Ovary (tissue), 10 donors: ENCODE measurements at places on chromosomes 16 and 17. TPM values are rescaled to one million over a fixed set of nuclear protein-coding genes. Genes with fewer than 3 reads are reported as not detected.

CD2BP2 gene
- total RNA-seq, result 64.7 TPM

ITGA2B gene
- 2.4 TPM for total RNA-seq

DNA sequence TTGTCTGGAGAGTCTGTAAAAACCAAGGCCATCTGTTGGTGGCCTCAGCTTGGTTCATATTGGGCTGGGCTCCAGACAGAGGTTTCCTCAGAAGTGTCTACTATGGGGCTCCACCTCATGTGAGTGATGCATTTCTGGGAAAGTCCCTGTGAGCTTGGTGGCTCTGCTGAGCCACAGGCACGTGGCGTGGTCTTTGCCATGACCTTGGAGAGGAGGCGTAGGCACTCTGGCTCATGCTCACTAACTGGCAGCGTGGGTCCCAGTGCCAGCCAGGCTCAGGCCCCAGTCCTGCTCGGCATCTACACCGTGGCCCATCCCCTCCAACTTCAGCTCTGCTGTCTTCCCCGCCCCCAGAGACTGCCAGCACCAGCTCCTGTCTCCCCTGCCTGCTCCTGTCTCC, 10.7 kb upstream of the SMTNL2 start:
- no peak overlapping the region for H3K27ac ChIP-seq
- DNase-seq, result no peak
- H3K4me3 ChIP-seq, result no peak overlapping the region
- H3K4me1 ChIP-seq, result no peaks in the 10 kb centered on the region

DNA sequence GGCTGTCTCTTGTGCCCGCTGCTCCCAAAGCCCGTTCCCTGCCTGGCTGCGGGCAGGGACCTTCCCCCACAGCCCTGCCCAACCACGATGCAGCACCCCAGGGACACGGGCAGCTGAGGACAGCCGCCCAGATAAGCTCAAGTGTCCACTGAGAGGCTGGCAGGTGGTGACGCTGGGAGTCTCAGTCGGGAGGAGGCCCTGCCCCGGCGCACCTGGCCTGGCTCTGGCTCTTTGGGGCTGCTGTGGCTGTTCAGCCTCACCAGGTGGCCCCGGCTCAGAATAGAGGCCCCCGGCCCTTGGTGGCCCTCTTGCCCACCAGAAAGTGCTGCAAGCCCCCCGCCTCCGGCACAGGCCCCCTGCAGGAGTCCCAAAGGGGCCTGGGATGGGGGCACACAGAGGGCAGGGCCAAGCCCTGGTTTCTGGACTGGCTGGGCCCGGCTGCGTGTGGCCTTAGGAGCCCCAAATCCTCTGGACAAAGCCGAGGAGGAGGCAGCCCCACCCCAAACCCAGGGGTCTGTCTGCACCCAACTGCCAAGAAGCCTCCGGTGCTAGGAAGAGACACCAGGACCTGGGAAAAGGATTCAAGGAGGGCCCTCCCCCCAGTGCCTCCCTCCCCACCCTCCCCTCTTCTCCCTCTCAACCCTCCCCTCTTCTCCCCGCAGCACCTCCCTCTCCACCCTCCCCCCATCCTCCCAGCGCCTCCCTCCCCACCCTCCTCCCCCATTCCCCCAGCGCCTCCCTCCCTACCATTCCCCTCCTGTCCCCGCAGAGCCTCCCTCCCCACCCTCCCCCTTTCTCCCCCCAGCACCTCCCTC, 5.3 kb downstream of the NTHL1 start:
- H3K27ac ChIP-seq, result peak overlapping the region; percentile 75
- H3K36me3 ChIP-seq, result no peaks in the 10 kb centered on the region
- H3K4me1 ChIP-seq, result peaks cover 43% of the 10 kb centered on the region

DNA sequence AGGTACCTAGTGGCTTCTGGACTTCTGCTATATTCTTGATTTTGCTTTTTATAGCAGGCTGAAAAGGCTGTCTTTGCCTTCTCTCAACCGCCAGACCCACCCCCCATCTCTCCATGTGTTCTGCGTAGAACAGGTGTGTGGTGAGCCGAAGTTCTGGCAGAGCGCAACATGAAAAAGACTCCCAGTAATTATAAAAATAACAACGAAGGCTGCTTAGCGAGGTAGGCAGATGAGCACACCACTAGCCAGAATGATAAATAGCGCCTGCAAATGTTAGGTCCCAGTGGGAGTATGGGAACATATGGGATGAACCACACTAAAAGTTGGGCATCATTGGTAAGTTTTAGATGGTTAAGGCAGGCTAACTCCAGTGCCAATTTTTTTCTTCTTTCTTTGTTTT, 14.0 kb upstream of the RBFOX1 start:
- H3K36me3 ChIP-seq, result no peaks in the 10 kb centered on the region
- no peak overlapping the region for H3K27ac ChIP-seq
- DNase-seq, result no peak
- no peaks in the 10 kb centered on the region for H3K27me3 ChIP-seq
- no peaks in the 10 kb centered on the region for H3K4me1 ChIP-seq

DNA sequence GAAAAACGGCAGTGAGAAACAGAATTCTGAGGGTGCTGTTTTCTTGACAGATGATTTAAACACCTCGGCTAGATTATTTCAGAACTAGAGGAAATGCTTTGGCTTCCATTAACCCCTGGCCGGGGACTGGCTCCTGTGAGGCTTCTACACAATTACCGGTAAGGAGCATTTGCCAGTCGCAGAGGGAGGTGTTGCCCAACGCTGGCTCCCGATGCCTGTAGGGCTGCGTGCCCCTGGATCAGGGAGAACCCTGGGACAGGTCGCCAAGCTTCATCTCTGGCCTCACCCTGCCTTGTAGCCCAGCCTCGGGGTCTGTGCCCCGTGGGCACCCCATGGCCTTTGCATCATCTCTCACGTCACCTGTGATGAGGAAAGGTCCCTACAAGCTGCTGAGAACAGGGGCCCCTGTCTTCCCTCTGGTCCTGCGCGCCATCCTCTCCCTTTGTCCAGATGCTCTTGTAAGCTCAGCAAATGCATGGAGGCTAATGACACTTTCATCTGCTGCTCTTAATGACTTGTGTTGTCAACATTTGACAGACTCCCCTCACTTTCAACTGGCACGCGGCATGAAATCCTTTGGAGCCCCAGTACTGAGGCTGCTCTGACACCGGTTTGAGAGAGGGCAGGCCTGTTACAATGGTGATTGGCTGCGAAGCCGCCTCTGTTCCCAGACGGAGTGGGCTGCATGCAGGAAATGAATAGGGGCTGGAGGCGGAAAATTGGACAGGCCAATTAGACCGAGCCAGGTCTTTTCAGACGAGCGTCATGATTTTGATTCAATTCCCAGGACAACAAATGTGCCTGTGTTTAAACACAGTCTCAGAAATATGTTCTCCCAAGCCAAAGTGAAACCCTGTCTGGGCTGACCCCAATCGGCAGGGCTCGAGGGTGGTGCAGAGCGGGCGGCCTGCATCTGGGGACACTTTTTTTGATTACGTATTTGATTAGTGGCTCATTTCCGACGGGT, 85.5 kb upstream of the DOC2B start:
- no peak overlapping the region for H3K4me3 ChIP-seq
- H3K36me3 ChIP-seq, result no peaks in the 10 kb centered on the region
- H3K27ac ChIP-seq, result no peak overlapping the region
- no peaks in the 10 kb centered on the region for H3K27me3 ChIP-seq

- H3K36me3 ChIP-seq, result no peaks in the 10 kb centered on the region
- no peaks in the 10 kb centered on the region for H3K27me3 ChIP-seq
These were observed 105.5 kb upstream of the AXIN2 start for GRCh38 chr17:65666876-65667321.

DNA sequence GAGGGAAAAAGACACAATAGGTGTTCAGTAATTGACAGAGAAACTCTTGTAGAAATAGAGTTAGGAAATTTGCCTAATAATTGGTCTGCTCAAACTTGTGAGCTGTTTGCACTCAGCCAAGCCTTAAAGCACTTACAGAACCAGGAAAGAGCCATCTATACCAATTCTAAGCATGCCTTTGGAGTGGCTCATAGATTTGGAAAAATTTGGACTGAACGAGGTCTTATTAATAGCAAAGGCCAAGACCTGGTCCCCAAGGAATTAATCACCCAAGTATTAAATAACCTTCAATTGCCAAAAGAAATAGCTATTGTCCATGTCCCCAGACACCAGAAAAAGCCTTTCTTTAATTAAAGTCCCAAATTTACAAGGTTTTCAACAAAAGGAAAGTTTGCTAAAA, 90.3 kb downstream of the EMP2 start:
- no peak overlapping the region for H3K4me3 ChIP-seq
- H3K27me3 ChIP-seq, result no peaks in the 10 kb centered on the region
- no peaks in the 10 kb centered on the region for H3K4me1 ChIP-seq
- no peak overlapping the region for H3K27ac ChIP-seq
- no peak for DNase-seq

GRCh38 chr17:81676906-81677305, 6.7 kb downstream of the ARL16 start:
- no peak overlapping the region for H3K4me3 ChIP-seq
- DNase-seq, result no peak
- no peaks in the 10 kb centered on the region for H3K27me3 ChIP-seq

- H3K27ac ChIP-seq, result no peak overlapping the region
- DNase-seq, result no peak
- H3K27me3 ChIP-seq, result no peaks in the 10 kb centered on the region
- H3K4me3 ChIP-seq, result no peak overlapping the region
- H3K36me3 ChIP-seq, result no peaks in the 10 kb centered on the region
These were observed 27.3 kb downstream of the NUBP1 start for GRCh38 chr16:10770907-10771306.

DNA sequence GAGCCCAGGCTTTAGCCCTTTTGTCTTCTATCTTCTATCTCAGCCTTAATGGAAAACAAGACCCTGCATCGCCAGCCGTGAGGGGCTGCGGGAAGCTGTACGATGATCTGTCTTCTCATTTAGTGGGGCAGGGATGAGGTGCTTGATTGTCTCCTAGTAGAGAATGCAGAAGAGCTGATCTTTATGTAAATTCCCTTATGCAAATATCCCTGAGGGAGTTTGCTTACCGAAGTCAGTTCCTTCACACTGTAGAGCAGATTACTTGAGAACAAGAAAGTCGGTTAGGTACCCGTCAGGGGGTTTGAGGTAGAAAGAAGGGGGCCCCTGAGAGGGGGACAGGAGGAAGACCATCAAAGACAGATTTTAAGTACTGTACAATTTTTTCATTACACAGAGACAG, 66.2 kb downstream of the IRF8 start:
- H3K4me1 ChIP-seq, result peaks cover 7% of the 10 kb centered on the region
- no peak for DNase-seq
- no peaks in the 10 kb centered on the region for H3K36me3 ChIP-seq
- no peak overlapping the region for H3K27ac ChIP-seq
- no peaks in the 10 kb centered on the region for H3K27me3 ChIP-seq

GRCh38 chr17:47470836-47471235, 60.1 kb upstream of the NPEPPS start:
- H3K36me3 ChIP-seq, result no peaks in the 10 kb centered on the region
- DNase-seq, result no peak
- no peak overlapping the region for H3K4me3 ChIP-seq
- H3K27me3 ChIP-seq, result no peaks in the 10 kb centered on the region
- H3K27ac ChIP-seq, result no peak overlapping the region
